ENCODE measurements at places on chromosomes 5 and 9.

DNA sequence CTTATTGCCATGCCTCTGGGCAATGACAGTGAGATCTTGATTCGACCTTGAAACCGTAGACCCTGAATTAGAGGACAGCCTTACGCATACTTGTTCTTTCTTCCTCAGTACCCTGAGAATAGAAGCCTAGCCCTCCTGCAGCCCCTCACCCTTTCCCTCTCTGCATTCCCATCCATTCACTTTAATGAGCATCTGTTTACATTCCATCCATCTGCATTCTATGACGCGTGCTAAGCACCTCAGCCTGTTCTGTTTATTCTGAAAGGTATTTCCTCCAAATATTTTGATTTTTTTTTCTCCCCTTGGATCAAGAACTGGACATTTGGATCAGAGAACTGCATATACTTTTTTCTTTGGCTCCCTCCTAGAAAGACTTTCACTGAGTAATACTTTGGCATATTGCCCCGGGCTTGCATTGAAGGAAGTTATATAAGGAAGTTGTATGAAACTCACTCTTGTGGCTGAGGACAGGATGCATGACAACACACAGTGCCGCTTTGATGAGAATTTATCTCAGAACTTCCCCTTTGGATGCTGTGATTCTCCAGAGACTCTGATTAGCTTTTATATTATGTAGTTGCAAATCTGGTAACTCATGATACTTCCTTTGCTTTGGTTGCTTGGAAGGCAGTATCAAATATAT is 15.7 kb downstream of the TMEM8B start:
- DNase-seq: peak; percentile 52

DNA sequence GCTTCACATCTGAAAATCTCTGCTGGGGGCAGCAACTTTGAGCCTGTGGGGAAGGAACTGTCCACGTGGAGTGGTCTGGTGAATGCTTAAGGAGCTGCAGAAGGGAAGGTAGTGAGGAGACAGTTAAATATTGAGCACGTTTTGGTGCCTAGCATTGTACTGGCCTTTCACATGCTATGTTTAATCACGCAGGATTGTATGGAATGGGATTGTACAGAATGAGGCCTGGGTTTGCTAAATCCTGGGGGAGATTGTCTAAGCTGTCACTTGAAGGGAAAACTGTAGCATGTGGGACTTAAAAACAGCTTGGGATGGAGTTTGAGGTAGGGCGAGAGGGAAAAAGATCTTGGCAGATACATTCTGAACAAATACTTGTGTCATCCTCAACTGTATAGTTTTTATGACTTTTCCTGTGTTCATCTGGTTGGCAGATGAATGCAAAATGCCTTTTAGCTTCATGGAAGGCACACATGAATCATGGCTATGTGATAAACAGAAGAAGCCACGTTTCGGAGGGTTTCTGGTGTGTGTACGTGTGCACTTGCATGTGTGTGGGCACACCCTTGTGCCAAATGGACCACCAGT is 106.6 kb downstream of the TMC1 start:
- no peak for DNase-seq

DNA sequence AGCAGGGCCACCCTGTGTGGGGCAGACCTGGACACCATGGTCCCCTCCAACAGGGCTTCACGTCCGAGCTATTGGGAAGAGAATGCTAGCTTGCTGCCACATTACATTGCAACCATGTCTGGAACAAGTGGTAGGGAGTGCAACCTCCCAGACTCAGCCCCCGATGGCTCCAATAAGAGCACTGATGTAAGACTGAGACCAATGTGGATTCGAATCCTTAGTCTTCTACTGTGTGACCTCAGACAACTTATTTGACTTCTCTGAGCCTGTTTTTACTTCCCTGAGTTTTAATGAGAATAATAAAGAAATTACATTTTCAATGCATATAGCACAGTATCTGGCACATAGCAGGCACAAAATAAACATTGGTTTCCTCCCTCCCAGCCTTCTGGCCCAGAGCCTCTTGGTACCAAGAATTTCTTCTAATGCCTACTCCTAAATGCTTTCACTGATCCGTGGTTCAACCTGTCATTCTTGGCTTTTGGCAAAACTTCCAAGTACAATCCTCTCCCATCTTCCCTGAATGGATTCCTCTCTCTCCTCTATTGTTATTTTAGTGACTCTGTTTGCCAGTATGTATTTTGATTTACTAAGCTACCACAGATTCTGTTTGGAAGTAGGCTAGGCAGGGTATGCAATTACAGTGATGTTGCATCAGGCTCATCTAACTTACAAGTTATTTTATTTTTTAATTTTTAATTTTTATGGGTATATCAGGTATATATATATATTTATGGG is 34.6 kb upstream of the COL15A1 start:
- DNase-seq: no peak

DNA sequence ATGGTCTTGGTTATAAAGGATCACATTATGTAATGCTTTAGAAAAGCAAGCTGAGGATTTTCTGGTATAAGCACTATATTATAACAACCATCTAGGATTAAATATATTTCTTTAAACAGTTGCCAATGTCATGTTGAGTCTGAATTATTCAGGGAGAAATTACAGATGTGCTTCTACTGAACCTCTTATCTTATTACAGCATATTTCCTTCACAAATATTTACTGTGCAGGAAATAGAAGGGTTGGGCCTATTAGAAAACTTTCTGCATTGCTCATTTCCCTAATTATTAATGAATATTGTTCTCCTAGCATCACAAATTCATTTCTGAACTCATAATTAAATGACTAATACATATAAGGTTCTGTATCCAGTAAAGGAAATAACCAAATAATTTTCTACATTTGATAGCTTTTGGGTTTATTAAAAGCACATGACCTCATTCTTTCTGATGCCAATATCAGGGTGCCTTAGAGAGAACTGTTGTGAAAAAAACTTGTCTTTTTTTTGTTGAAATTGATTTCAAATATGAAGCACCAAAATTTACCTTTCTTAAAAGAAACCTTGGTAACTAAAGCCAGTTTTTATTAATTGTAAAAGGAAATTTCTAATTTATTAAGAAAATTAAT is 476.8 kb upstream of the PTGER4 start:
- no peak for DNase-seq

DNA sequence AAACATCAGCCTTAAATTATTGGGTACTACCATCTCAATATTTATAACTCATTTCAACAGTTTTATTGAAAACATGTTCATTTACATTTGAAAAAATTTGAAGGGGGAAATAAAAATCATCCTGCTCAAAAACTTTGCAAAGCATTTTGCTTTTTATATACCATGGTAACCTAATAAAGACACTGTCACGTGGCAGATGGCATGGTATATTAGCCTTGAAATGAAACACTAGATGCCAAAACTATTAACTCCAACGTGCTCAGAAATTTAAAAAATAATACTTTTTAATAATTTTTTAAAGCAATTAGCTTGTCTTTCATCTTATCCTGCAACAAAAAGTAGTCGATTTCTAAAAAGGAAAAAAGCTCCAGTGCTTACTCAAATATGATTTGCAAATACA is 88.6 kb upstream of the NFIB start:
- DNase-seq: no peak

DNA sequence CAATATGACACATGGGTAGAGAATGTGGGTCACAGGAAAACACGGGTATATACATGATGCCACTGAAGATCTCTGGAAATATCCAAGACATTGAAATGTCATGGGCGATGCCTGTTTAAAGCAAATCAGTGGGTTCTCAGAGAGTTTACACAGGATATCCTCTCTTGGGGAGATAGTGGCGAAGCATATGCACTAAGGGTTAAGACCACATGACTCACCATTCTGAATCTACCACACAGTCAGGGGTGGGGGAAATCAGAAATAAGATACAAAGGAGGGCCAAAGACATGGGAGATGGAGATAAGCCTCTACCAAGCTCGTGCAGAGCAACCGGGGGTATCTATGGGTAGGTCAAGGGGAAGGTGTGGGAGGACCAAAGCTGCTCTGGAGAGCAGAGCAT is 58.8 kb downstream of the SH3PXD2B start:
- no peak for DNase-seq

DNA sequence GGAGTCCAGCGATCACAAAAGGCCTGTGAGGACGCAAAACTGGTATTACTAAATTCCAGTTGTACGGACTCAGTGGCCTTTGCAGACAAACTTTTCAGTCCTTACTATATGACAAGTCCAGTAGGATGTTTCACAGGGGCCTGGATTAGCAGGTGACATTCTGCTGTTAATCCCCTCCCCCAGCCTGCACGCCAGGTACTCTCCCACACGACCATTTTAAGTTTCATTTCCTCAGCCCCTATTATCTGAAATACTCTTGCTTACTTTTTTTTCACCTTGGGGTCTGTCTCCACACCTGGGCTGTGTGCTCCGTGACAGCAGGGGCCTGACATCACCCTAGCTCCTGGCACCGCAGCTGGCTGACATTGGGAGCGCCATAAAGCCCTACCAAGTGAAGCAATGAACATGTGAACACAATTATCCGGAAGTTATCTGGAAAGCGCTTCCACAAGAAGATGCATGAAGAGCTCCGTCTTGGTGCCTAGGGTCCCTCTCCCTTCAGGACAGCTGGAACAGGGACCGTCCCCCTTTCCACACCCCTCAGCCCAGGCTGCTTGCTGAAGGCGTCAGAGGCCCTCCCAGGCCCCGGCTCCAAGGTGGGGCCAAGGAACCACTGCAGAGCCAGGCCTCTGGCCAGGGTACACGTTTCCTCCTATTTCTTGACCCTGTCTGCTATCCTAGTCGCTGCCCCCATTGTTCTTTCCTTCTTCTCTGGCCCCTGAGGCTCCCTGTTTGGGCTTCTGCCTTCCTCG is 39.7 kb upstream of the ZNF622 start:
- no peak for DNase-seq

- no peak for DNase-seq
Observed at GRCh38 chr9:68744426-68744825, 39.4 kb downstream of the PIP5K1B start.

DNA sequence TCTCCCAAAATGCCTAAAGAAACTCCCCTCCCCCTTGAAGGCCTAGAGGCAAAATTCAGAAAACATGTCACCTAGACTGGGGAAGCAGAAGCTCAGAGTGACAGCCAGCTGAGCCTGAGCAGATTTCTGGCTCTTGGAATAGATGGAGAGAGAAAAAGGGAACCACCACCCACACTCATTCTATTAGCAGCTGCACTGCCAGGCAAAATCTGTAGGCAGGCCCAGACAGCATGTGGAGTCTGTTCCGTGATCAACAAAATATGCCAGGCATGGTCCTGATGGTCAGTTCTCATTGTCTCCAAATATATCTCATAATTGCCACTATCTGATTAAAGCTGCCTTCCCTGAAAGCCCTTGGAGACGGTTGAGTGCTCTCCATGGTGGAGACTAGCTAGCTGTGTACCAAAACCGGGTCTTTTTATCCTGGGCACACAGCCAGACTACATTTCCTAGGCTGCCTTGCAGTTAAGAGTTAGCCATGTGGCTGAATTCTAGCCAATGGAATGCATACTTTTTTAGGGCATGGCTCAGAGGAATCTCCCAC is 131.7 kb upstream of the GPR151 start:
- no peak for DNase-seq

DNA sequence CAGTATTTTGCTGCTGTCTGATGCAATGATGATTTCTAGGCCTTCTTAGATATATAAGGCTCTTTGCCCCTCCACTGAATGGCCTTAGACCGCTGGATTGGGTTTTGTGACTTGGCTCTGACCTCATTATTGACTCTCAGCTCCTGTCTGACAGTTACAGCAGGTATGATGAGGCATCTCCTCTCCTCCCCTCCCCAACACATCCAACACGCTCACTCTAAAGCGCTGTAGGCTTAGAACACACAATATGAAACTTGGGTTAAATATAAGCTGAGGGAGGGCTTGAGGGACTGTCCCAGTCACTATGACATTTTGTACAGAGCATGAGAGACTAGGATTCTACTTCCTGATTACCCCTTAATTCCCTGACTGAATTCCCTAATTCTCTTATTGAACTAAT is 18.8 kb upstream of the CER1 start:
- no peak for DNase-seq

DNA sequence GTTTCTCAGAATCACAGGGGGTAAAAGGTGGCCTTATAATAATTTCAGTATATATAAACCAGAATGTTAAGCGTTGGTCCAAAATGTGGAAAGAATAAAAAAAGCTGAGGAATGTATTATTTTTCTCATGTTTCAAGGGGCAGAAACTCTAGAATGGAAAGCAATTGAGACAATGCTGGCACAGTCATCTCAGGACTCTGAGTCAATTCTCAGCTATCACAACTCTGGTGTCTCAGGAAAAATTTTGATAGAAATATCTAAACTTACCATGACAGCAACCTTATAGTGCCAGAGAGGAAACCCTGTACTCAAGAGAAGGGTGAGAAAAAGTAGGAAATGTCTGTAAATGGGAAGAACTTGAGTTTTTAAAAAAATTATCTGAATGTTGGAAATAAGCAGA is 1189.4 kb upstream of the NUDT12 start:
- no peak for DNase-seq

DNA sequence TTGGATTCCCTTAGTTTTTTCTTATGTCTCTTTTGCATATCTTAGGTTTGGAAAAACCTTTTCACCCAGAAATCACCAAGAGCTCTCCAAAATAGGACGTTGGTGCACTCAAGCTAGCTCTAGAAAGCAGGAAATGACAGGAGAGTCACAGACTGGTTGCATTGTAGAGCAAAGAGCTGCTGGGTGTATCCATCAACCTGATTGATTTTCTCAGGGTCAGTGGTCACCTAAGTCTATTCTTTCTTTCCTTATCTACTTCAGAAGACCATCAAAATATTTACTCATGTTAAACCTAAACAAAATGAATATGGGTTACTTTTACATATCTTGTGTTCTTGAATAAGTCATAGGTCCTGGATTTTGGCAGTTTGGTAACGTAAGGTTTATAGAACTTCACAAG is 14.9 kb downstream of the SLC26A2 start:
- no peak for DNase-seq

- no peak for DNase-seq
Observed at GRCh38 chr5:114223866-114224265, 138.0 kb upstream of the KCNN2 start.

DNA sequence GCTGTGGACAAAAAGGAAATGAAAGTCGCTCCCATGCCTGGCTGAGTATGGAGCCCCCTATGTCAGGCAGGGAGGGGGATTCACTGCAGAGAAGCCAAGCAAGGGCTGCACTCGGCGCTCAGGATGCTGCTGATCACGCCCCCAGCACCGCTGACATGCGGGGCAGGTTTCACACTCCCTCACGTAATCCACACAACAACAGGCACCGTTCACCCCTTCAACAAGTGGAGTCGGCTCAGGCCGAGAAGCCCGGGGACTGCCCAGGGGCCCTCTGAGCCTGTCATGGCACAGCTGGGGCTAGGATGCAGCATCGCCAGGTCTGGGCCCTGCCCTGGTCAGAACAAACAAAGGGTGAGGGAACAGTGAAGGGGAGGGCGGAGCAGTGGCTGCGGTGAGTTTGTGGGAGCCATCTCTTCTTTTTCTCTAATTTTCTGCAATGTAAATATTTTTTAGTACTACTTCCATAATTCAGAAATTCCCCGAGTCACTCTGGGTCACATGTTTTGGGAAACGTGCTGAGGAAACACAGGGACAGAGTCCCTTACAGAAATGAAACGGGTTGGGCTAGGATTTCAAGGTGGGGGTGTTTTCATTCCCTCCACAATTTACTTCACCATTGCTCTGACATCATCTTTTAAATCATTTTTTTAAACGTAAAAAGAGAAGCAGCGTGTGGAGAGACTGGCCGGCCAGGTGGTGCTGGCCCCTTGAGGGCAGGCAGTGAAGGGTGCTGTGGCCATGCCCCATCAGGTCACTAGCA is 49.8 kb downstream of the PRRT1B start:
- DNase-seq: no peak

- no peak for DNase-seq
Observed at GRCh38 chr5:55123365-55123764, 20.9 kb downstream of the GZMA start.
